ENCODE measurements at places on chromosomes 1 and 21. TPM values are rescaled to one million over a fixed set of nuclear protein-coding genes. Genes with fewer than 3 reads are reported as not detected.

The TESK2 gene
- total RNA-seq, result 16.0 TPM

DNA sequence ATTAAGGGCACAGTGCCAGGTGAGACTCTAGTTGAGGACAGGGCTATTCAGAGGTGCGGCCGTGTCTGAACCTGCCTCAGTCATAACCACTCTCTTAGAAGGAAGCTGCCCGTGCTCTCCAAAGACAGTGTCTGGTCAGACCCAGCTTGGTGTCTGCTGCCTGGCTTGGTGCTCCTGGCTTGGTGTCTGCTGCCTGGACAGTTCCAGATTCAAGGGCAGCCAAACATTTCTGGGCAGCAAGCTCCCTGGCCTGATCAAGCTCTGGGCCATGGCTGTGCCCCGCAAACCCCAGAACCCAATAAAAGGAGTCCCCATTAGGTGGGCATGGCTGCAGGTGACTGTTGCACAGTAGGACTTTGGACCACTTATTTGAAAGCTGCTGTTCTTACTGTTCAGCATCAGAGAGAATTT lies 27.7 kb downstream of the NEK2 start:
- DNase-seq, result peak; percentile 40

GRCh38 chr1:7408771-7409150 lies 362.3 kb upstream of the VAMP3 start:
- no peak for DNase-seq

GRCh38 chr1:81228926-81229325 lies 571.8 kb upstream of the ADGRL2 start:
- no peak for DNase-seq

- DNase-seq, result no peak
These were observed 222.0 kb upstream of the RAB4A start for GRCh38 chr1:229048896-229049295.

- DNase-seq, result no peak
These were observed 96.0 kb upstream of the GNG4 start for GRCh38 chr1:235745503-235746136.

The TMEM50A gene
- 67.5 TPM for total RNA-seq

DNA sequence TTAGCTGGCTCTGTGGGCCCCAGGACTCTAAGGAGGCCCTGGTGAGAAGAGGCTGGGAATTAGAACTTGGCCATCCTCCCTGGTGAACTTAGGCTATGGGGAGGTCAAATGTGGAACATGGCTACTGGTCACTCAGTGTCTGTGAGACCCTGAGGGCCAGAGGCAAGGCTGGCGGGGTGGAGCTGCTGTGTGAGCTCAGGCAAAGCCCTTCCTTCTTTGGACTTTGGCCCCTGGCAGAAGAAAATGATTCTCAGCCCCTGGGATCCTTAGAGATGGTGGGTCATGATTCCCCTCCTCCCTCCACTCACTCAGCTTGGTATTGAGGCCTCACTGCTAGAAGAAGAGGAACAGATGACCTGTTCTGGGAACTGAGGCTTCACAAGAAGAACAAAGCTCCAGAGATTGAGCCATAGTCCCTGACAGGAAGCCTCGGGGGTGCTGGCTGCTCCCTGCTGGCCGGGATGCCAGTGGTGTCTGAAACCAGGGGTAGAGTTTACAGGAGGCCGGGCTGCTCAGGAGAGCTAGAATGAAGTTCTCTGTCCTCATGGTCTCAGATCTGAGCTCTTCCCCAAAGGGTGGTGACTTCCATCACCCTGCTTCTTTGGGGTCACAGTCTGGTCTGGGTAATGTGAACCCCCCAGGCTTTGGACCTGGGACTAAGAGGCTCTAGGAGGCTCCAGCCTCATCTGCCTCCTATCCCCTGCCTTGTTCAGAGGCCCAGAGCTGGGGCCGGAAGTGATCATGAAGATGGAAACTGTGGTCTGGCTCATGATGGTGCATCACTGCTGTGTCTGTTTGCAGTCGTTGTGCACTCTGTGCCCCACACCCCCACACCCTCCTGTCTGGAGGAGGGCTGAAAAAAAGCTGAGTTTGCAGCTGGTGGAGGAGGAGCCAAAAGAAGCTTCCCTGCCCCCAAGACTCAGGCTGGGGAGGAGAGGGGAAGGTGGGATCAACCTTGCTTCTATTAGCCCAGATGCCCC lies 905 bp downstream of the BTBD19 start:
- peak; percentile 83 for DNase-seq

- DNase-seq, result no peak
These were observed 228.1 kb downstream of the OMA1 start for GRCh38 chr1:58318157-58319005.

DNA sequence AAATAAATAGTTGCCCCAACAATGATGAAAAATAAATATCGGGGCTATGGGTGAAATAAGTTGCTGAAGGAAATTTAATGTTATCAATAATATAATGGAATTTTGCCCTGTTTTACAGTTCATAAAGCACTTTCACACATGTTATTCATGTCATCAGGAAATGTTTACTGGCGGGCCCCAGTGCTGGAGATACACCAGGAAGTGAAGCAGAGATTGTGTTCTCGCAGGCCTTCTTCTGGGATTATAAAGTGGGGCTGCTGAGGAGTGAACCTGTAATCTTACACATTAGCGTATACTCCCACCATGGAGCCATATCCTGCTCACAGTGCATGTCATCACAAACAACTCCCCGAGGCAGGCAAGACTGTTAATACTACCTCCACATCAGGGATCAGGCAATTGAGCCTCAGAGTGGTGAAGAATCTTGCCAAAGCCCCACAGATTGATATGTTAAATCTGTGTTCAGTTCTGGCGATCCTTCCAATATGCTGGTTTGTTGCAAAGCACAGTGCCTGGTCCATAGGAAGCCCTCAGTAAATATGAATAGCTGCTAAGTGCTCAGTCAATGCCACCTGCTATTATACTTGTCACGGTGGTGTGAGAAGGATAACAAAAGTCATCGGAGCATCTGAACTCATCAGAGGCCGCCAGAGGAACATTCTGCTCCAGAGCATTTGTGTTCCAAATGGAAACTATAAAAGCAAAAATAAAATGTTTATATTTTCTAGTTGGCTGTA lies 104.4 kb upstream of the UBE2U start:
- DNase-seq, result no peak

- DNase-seq, result no peak
These were observed 38.2 kb downstream of the JUN start for GRCh38 chr1:58745666-58746065.

DNA sequence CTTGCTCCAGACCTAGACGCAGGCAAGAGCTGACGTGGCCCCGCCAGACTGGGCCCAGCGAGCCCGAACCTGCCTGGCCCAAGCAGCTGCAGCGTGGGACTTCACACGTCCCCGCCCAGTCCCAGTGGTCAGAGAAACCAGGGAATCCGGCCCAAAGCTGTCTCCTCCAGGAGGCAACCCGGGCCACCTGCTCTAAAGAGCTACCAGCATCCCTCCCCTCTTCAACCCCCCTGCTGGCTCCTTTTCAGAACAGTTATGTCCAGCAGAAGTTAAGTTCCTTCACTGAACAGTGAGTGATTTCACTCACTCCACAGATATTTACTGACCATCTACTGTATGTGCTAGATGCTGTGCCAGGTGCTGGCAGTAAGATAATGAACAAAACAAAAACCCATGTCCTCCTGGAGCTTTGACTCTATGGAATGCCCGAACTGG lies 2.1 kb upstream of the EFNA1 start:
- DNase-seq, result no peak

DNA sequence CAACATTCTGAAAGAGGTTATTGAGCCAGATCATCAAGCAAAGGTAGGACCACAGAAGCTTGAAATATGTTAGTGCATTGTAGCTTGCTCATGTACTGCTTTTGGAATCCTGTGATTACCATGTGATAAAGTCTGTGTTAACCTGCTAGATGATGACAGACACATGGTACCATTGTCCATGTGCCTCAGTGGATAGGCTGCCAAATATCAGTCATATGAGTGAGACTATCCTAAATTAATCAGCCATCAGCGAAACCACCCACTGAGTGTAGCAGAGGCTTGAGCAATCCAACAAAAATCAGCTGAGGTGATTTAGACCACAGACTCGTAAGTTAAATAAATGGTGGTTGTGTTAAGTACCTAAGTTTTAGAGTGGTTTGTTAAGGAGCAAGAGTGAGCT lies 32.7 kb upstream of the CRB1 start:
- no peak for DNase-seq

GRCh38 chr1:6106977-6107376 lies 61.3 kb downstream of the KCNAB2 start:
- DNase-seq, result no peak

The MARK1 gene
- total RNA-seq, result 2.9 TPM

GRCh38 chr1:245961137-245961540 lies 545.9 kb downstream of the SMYD3 start:
- DNase-seq, result no peak

GRCh38 chr1:208793861-208794345 lies 549.7 kb upstream of the PLXNA2 start:
- no peak for DNase-seq

GRCh38 chr1:113792986-113793385 lies 19.3 kb downstream of the RSBN1 start:
- no peak for DNase-seq

GRCh38 chr1:178625695-178626094 lies 99.3 kb upstream of the RALGPS2 start:
- DNase-seq, result no peak

- no peak for DNase-seq
These were observed 25.5 kb downstream of the GRIK1 start for GRCh38 chr21:29914326-29914725.

DNA sequence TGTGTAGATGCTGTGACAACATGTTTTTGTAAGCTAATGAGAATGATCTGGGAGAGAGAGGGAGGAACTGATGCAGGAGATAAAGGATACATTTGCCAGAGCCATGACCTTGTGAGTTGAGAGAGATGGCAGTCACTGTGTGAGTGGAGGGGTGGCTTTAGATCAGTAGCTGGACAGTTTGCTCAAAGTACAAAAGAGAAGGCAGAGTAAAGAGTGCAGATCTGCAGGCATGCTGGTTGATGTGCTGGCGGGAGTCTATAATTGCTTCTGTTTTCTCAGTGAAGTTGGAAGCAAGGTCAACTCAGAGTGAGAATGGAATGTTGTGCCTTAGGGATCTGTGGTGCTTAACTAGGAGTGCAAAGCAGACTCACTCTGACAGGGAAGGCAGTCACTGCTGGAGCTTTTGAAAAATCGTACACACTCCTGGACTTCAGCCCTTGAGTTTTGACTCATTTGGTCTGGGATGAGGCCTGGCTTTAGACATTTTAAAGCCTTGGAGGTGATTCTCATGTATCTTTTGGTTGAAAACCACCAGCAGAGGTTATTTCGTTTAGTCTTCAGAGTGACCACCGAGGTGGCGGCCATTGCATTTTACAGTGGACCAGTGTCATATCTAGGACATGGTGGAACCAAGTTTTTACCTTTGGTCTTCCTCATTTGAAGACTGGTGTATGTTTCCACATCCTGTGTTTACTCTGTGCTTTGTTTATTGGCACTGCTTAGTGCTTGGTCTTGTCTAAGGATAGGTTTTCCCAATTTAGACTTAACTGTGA lies 49.6 kb downstream of the MTR start:
- no peak for DNase-seq

DNA sequence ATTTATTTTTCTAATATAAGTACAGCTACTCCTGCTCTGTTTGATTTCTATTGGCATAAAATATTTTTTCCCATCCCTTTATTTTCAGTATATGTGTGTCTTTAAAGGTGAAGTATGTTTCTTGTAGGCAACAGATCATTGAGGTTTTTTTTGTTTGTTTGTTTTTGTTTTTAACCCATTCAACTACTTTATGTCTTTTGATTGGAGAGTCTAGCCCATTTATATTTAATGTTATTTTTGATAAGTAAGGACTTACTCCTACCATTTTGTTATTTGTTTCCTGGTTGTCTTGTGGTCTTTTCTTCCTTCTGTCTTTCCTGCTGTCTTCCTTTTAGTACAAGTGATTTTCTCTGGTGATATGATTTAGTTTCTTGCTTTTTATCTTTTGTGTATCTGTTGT lies 285.1 kb upstream of the PROX1 start:
- DNase-seq, result no peak

- no peak for DNase-seq
These were observed 344.2 kb upstream of the KAZN start for GRCh38 chr1:14254251-14254650.

DNA sequence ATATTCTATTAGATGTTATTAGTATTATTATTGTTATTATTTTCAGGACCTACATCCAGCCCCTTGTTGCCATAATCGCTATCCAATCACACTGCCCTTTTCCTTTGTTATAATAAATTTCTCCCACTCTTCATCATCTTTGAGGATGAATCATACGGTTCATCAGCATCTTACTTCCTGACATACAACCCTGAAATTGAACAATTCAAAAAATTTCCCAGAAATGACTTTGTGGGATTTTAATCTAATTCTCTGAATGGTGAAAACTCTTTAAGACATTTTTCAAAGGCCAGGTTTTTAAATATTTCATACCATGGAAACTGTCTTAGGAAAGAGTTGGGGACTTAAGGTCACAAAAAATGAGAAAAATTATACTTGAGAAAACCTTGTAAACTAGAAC lies 353.5 kb downstream of the ST6GALNAC3 start:
- DNase-seq, result no peak

Data from suprapubic skin (tissue), 4 donors.